ENCODE measurements at places on chromosomes 4 and X.

DNA sequence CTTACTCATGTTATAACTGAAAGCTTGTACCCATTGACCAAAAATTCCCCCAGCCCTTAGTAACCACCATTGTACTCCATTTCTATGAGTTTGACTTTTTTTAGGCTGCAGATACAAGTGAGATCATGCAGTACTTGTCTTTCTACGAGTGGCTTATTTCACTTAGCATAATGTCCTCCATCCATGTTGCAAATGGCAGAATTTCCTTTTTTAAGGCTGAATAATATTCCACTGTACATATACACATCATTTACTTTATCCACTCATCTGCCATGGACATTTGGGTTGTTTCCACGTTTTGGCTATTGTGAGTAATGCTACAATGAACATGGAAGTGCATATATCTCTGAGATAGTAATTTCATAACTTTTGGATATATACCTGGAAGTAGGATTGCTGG, 10.4 kb downstream of the RBM3 start:
- no peak for DNase-seq

GRCh38 chrX:47209508-47210238, 8.8 kb upstream of the CDK16 start:
- no peak for DNase-seq

- no peak for DNase-seq
Measured at GRCh38 chr4:139470997-139471665, 17.2 kb downstream of the RAB33B start.

- no peak for DNase-seq
Measured at GRCh38 chr4:65344278-65344825, 325.9 kb downstream of the EPHA5 start.

DNA sequence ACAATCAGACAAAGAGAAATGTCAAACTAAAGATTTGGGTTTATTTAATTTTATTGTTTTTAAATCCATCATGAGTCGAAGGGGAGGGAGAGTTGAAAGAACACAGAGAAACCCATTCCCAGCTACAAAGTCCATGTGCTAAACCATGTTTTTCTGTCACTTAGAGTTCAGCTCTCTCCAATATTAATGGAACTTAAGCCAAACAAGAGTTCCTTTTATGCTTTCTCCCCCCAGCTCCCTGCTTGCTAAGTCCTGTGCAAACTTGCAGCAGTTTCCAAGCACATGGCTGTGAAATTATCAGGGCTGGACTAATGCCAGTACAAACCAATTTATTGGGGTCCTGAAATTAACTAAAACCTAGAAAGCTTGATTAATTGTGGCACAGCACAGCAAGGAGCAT, 9.7 kb upstream of the CHRDL1 start:
- DNase-seq = no peak

- no peak for DNase-seq
Measured at GRCh38 chrX:103626855-103627254, 1.9 kb upstream of the TCEAL1 start.

GRCh38 chrX:38515291-38515690, 46.1 kb upstream of the TSPAN7 start:
- DNase-seq = no peak

GRCh38 chr4:108488865-108489264, 131.5 kb upstream of the RPL34 start:
- DNase-seq = no peak

DNA sequence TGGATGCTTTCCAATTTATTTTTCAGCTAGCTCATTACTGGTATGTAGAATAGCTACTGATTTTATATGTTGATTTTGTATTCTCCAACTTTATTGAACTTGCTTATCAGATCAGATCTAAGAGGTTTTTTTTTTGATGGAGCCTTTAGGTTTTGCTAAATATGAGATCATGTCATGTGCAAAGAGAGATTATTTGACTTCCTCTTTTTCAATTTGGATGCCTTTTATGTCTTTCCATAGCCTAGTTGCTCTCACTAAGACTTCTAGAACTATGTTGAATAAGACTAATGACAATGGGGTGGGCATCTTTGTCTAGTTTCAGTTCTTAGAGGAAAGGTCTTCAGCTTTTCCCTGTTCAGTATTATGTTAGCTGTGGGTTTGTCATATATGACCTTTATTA, 11.7 kb downstream of the MAGEE1 start:
- DNase-seq = no peak
